ENCODE measurements at places on chromosomes 3 and 15. TPM values are rescaled to one million over a fixed set of nuclear protein-coding genes. Genes with fewer than 3 reads are reported as not detected.

GOLGA6A gene
- 0.07 TPM for total RNA-seq

GPR160 gene
- 1.9 TPM for total RNA-seq

TMC3 gene
- total RNA-seq: not detected

PATL2 gene
- total RNA-seq: not detected

CDCP1 gene
- 8.1 TPM for total RNA-seq

THRB gene
- total RNA-seq: 1.7 TPM

GRIP2 gene
- total RNA-seq: 2.0 TPM

COL6A5 gene
- not detected for total RNA-seq

GOLGA8J gene
- 0.12 TPM for total RNA-seq

PLSCR2 gene
- not detected for total RNA-seq

UTS2B gene
- not detected for total RNA-seq

Data from A549 treated with Mapracorat at 1 μM for 4 hours (cell line).